Smooth muscle cell of the brain vasculature (primary cell): ENCODE measurements at places on chromosomes 4 and X.

DNA sequence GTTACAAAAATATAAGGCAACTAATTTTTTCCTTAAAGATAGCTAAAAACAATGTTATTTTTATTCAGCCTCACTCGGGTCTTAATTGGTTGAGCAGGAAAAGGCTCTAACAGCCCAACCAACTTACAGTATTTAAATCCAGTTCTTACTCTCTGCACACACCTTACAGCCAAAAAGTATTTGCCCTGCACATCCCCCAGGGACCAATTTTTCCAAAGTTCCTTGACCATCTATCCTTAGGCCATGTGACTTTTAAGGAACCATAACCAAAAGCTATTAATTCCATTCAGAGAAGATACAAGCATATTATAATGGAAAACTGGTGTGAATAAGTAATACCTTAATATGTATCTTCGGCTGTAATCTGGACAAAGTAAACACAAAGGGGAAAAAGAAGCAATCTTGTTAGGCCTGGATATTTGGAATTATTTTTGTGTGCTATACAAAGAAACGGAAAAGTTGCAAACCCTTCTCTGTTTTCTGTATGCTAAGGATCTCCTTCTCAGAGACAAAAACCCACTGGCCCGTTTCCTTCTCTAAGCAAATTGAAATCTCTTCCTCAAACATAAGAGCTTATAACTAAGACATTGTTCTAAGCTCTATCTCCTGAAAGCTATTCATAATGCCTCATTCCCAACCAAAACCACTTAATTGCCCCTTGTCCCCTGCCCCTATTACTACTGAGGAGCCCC, 1.0 kb upstream of the THAP9 start:
- no peak for DNase-seq

GRCh38 chr4:182486881-182487280, 243.7 kb downstream of the TENM3 start:
- no peak for DNase-seq

- DNase-seq, result no peak
Measured at GRCh38 chrX:97556359-97556758, 672.7 kb downstream of the RPA4 start.

DNA sequence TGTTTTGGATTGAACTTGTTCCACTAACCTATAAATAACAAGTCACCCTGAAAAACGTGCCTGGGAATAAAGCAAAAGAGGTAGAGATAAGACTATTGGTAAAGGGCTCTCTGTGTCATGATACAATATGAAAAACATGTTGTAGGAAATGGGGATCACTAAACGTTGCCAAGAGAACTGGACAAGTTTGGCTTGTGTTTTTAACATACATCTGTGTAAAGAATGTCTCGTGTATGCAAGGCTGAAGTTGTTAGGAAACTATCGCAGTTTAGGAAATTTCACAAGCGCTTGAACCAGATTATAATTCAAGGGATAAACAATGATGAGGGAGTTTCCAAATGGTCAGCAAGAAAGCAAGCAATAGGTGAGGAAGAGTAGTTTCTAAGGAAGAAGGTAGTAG, 655.8 kb downstream of the PCDH7 start:
- no peak for DNase-seq

GRCh38 chr4:179307297-179308136, 1865.3 kb upstream of the AGA start:
- DNase-seq, result no peak
